ENCODE measurements at places on chromosomes 7 and 10.

DNA sequence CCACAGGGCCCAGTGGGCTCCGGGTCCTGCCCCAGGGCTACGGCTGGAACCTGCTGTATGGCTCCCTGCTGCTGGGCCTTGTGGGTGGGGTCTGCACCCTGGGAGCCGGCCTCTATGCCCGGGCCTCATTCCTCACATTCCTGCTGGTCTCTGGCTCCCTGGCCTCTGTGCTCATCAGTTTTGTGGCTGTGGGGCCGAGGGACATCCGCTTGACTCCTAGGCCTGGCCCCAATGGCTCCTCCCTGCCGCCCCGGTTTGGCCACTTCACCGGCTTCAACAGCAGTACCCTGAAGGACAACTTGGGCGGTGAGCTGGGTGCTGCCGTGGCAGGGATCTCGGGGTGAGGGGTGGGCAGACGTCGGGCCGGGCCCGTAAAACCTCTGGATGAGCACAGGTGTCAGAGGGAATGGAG, 4.4 kb downstream of the SLC12A9 start:
- no peak for DNase-seq

DNA sequence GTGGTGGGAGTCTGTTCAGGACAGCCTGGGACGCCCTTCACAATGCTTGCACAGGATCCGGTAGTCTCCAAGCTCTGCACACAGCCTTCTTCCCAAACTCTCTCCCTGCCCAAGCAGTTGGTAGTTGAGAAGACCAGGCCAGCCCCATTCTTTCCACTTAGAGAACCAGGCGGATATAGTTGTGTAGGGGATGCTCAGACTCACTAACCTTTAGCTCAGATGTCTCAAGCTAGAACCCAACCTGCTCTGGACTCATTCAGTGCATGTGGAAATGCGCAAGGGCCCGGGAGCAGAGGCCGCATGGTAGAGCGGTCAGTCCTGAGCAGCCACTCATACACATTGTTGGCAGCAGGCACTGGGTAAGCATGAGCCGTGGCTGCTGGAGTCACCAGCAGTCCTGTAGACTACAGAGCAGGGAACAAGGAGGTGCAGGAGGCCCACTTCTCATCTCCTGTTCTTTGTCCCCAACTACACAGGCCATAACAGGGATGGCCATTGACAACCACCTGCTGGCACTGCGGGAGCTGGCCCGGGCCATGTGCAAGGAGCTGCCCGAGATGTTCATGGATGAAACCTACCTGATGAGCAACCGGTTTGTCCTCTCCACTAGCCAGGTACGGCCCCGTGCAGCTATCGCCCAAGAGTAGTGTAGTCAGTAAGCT, 17.2 kb upstream of the C10orf53 start:
- no peak for DNase-seq

- DNase-seq, result no peak
Observed at GRCh38 chr10:132481690-132482089, 55.9 kb upstream of the INPP5A start.

GRCh38 chr7:158720112-158720511, 15.5 kb upstream of the NCAPG2 start:
- no peak for DNase-seq

DNA sequence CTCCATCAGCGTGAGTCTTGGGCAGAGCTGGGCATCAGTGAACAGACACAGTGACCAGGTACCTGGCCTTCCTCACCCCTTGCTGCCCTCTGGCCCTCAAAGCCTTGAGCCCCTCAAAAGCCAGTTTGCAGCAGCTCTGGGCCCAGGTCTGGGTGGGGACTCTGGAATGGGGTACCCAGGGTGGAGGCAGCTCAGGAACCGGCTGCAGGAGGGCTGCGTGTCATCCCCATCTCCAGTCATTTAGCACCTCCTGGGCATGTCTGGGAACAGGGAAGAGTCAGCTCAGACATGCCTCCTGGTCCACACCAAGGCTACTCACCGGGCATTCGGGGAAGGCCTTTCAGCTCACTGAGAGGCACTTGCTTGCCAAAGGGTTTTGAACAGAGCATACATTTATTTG, 503.3 kb downstream of the TCERG1L start:
- DNase-seq, result no peak

DNA sequence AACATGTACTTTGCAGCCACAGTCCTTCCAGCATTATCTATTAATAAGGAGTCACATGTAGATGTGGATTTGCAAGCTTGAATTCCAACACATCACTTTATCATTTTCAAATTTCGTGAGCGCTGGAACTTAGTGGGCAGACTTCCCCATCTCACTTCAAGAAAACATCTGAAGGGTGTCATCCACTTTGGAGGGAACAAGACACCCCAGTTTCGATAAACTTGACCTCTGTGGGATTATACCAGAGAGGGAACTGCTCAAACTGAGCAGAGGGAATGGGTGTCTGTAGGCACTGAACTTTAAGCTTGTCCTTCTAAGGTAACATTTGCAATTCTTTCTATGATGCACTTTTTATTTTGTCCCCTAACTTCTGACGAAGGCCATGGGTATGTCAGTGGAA, 27.5 kb downstream of the ADRB1 start:
- no peak for DNase-seq

GRCh38 chr10:1522237-1522636, 215.1 kb downstream of the ADARB2 start:
- DNase-seq, result no peak

Measured in tongue (tissue), 3 donors.